ENCODE measurements at places on chromosomes 11 and 22.

- DNase-seq, result no peak
Measured at GRCh38 chr22:29314537-29315285, 786 bp downstream of the RASL10A start.

- no peak for DNase-seq
Measured at GRCh38 chr22:36323855-36324331, 63.9 kb downstream of the MYH9 start.

GRCh38 chr22:37556710-37557109 is 3.6 kb upstream of the CDC42EP1 start:
- DNase-seq, result no peak

GRCh38 chr11:75536786-75537641 is 11.3 kb upstream of the GDPD5 start:
- DNase-seq, result no peak

DNA sequence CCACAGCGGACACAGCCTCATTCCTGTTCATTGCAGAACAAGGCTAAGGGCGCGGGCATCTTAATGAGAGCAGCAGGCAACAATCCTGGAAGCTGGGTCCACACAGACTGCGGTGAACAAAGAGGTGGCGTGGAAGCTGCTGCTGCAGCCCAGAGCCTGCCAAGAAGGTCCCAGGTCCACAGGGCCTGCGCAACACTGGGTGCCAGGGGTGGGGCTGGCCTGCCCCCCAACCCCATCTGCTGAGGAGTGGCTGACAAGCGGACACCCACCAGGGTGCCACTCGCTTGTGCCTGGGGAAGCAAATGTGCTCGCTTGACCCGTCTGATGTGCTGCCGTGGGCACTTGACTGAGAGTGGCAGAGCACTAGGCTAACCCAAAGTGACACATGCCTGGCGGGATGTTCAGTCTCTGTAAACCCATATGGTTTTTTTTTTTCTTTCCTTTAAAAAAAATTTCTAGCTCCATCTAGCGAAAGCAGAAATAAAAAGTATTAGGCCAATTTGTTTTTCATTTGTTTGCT is 83.2 kb upstream of the PITPNB start:
- DNase-seq, result no peak

DNA sequence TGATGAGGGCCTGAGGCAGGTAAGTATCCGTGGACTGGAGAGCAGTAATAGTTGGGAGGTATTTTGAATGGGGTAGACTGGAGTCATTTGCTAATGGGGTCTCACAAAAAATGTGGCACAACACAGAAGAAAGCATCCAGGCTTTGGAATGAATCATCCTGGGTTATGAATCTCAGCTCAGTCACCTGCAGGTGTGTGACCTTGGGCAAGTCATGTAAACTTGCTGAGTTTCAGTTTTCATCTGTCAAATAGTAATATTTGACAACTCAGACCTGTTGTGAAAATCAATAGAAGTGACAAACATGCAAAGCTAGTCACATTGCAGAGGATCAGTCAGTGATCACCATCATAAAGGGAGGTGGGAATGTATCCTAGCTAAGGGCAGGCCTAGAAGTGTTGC is 232.0 kb upstream of the TENM4 start:
- no peak for DNase-seq

DNA sequence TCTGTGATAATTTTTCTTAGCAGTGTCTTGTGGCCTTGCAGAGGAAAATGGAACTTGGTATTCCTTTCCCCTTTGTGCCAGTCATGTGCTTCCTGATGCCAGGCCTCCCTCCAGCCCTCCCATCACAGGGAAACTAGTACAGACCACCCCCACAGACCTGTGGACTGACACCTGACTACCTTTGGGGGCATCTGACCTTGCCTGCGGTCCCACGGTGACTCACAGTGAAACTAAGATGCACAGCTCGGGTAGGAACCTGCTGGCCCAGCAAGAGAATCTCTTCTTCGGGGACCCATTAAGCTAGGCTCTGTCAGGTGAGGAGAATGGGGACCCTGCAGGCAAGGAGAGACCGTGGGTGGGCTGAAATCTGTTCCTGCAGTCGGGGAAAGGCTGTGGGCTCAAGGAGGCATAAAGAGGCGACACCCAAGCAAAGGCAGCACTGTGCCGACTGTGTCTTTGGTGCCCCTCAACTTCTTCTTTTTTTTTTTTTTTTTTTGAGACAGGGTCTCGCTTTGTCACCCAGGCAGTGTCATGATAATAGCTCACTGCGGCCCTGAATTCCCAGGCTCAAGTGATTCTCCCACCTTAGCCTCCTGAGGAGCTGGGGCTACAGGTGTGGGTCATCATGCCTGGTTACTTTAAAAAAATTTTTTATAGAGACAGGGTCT is 20.8 kb upstream of the PEX26 start:
- DNase-seq, result no peak

- DNase-seq, result no peak
Measured at GRCh38 chr11:8313504-8314090, 49.9 kb upstream of the LMO1 start.

DNA sequence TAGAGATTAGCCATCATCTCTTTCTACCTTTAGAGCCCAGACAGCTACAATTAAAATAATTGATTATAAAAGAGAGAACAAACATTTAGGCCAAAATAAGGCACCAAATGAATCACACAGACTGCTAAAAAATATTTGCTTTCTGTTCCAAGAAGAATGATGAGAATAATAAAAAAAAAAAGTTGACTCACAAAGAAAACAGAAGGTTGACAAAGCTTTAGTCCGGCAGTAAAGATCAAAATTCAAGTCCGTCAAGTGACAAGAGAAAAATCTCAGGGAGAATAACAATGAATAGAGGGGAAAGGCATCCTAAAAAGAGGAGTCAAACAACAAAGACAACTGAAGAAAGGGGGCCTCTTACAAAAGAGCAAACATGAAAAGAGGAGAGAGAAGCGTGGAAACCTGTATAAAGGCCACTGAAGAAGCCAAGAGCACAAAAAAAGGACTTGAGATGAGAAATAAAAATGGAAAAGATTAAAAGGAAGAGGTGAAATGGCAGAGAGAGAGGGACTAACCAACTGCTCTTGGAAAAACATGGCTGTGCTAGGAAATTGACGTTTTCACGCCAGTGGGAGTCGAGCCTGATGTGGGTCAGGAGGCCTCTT is 910.2 kb downstream of the OPCML start:
- no peak for DNase-seq

GRCh38 chr11:44622190-44622650 is 56.8 kb downstream of the CD82 start:
- DNase-seq, result no peak

GRCh38 chr11:69447786-69448185 is 33.7 kb upstream of the LINC01488 start:
- DNase-seq, result no peak

GRCh38 chr11:74434528-74434927 is 32.8 kb downstream of the KCNE3 start:
- DNase-seq, result no peak

DNA sequence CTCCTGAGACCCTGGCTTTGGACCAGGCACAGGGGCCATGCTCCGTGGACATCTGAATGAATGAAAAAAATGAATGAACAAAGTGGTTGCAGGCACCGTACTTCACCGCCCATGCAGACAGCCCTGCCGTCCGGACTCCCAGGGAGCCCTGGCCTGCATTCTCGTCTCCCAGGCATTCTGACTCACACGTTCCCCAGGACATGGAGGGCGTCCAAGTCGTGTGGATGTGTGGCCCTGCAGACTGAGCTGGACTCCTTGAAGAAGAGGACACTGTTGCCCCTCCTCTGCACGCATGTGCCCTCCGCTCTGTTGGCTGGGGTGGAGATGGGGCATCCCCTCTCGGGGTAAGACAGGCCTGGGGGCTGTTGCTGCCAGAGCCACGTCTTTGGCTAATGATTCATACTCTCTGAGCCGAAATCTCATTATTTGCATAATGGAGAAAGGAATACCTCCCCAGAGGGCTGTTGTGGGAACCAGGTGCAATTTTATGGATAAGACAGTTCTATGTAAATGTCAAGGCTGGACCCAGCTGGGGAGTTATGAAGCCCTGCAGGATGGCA is 49.7 kb downstream of the RTL6 start:
- no peak for DNase-seq

DNA sequence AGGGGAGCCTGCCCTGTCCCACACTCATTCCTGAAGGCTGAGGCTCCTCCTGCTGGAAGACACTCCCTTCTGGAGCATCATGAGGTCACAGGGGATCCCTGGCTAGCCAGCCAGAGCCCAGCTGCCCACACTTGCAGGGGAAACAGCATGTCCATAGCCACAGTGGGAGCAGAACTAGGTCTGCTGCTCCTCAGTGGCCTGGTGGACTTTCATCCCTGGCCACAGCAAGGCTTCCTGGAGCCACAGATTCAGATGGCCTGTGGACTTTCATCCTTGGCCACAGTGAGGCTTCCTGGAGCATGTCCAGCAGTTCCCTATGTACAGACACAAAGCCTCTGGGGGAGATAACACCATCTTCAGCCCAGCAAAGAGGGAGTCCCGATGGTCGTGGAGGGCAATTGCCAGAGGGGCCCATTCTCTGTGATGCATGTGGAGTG is 5.9 kb upstream of the APOL6 start:
- no peak for DNase-seq

DNA sequence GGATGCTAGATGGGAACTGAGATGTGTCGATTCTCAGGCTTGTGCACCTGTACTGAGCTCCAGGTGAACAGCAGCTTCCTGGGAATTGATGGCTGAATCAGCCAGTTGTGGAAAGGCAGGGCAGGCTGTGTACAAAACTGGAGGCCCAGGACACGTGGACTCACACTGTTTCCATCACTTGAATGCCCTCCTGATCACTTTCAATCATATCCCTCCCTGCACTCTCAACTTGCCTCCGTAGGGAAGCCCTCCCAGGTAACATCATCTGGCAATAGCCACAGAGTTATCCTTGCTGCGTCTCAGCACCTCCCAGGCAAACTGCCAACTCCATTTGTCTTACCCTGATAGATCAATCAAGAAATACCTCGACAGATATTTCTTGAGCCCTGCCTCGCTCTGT is 10.1 kb downstream of the FAM83F start:
- no peak for DNase-seq

DNA sequence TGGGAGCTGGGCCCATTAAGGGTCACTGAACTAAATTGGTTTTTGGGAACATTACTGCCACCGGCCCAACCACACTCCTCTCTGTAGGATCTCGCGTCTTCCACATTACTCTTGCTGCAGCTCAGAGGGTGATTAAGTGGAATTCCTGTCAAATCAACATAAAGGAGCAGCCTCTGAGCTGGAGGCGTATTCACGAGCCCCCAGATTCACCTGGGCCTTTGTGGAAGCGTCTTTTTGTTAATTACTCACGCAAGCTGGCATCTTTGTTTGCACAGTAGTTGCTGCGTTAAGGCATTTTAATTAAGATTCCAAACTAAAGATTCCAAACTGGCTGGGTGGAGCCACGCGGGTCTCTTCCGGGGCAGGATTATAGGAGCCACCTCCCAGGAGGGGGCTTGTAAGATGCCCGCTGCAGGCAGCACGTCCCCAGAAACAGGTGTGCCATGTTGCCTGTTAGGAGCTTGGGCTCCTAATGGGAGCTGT is 21.5 kb upstream of the RFPL3 start:
- DNase-seq, result no peak
